HCT116 (cell line): ENCODE measurements at places on chromosomes 3 and 15.

- DNase-seq: no peak
- no peaks in the 10 kb centered on the region for H3K36me3 ChIP-seq
- no peaks in the 10 kb centered on the region for H3K4me1 ChIP-seq
Observed at GRCh38 chr15:38524156-38524555, 40.5 kb downstream of the RASGRP1 start.

DNA sequence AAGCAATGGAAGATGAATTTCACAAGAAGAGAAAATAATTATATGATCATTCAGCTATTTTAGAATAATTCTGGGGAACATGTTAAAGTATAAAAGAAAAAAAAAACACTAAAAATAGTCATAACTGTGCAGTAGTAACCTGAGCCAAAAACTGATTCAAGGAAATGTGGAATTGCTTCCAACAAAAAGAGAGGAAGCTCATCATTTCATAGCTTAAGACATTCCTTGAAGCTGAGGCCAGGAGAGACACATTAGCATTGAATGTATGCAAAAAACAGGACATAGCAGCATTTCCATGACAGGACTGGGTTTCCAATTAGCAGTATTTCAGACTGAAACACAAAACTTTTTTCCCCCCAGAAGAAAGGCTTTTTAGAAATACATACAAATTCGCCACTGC, 27.7 kb upstream of the LRRN1 start:
- no peak for DNase-seq
- no peak overlapping the region for H3K27ac ChIP-seq
- no peak overlapping the region for H3K4me3 ChIP-seq

DNA sequence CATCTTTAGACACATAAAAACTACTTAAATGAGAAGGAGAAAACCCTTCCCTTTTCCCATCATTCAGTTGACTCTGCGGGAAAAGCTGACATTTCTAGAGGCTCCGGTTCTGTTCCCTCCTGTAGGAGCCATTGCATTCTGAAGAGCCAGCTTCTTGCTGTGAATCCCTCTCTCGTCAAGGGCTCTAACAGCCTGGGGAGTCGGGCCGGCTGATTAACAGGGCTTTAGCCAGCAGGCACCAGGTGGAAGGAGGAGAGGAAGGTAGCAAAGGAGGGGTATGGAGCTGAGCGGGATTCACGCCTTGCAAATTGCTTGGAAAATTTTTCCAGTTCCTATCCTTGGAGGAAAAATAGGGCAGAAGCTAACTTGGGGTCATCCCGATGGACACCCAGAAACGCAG, 108.3 kb upstream of the UBE2E1 start:
- no peaks in the 10 kb centered on the region for H3K27me3 ChIP-seq
- peaks cover 12% of the 10 kb centered on the region for H3K4me1 ChIP-seq
- H3K4me3 ChIP-seq: no peak overlapping the region
- H3K27ac ChIP-seq: no peak overlapping the region
- no peaks in the 10 kb centered on the region for H3K36me3 ChIP-seq

DNA sequence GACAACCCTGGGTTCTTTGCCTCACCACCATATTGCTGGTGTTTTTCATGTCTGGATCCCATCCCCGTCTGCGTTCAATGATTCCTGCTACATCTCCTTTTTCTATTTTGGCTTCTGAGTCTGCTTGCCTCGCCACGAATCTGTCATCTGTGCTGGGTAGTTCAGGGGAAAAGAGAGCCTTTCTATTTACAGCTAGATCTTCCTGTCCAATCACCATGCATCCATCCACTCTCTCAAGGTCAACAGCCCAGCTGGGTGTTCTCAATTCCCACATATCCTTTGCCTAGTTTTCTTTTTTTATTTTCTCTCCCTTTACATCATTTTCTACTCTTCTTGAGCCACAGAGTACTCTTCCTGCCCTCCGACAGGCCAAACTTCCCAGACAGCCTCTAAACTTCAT, 104.8 kb upstream of the RAD18 start:
- DNase-seq: no peak
- H3K4me1 ChIP-seq: no peaks in the 10 kb centered on the region
- no peaks in the 10 kb centered on the region for H3K27me3 ChIP-seq
- no peak overlapping the region for H3K27ac ChIP-seq
- no peak overlapping the region for H3K4me3 ChIP-seq
- no peaks in the 10 kb centered on the region for H3K36me3 ChIP-seq

DNA sequence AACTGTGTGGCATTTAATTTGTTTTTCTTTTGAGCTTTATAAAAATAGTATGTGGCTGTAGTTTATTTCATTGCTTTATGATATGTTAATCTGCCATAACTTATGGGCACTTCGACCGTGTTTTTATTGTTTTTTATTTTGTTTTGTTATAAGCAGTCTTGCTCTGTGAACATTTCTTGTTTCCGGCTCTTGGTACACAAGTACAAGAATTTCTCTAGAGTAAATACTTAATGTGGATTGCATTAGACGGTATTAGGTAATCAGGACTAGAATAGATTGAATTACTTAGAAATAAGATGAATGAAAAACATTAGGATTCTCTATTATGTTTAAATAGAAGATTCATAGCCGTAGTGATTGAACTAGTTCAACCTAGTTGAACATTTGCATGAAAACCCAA, 2.1 kb downstream of the ZFAND6 start:
- no peaks in the 10 kb centered on the region for H3K36me3 ChIP-seq
- peaks cover 5% of the 10 kb centered on the region; the same call in 1 of the 2 replicates for H3K4me1 ChIP-seq
- no peaks in the 10 kb centered on the region for H3K27me3 ChIP-seq
- H3K4me3 ChIP-seq: no peak overlapping the region
- no peak overlapping the region for H3K27ac ChIP-seq

GRCh38 chr15:32991619-32992111, 202.8 kb downstream of the FMN1 start:
- H3K27me3 ChIP-seq: no peaks in the 10 kb centered on the region
- H3K4me1 ChIP-seq: no peaks in the 10 kb centered on the region
- H3K4me3 ChIP-seq: no peak overlapping the region
- no peak for DNase-seq

GRCh38 chr15:33768670-33769190, 199.6 kb upstream of the CHRM5 start:
- DNase-seq: no peak
- no peaks in the 10 kb centered on the region for H3K4me1 ChIP-seq
- no peaks in the 10 kb centered on the region for H3K36me3 ChIP-seq
- H3K27ac ChIP-seq: no peak overlapping the region
- H3K27me3 ChIP-seq: peaks cover 14% of the 10 kb centered on the region
